Naive thymus-derived CD8-positive, alpha-beta T cell (primary cell): ENCODE measurements at places on chromosomes 13 and 19.

DNA sequence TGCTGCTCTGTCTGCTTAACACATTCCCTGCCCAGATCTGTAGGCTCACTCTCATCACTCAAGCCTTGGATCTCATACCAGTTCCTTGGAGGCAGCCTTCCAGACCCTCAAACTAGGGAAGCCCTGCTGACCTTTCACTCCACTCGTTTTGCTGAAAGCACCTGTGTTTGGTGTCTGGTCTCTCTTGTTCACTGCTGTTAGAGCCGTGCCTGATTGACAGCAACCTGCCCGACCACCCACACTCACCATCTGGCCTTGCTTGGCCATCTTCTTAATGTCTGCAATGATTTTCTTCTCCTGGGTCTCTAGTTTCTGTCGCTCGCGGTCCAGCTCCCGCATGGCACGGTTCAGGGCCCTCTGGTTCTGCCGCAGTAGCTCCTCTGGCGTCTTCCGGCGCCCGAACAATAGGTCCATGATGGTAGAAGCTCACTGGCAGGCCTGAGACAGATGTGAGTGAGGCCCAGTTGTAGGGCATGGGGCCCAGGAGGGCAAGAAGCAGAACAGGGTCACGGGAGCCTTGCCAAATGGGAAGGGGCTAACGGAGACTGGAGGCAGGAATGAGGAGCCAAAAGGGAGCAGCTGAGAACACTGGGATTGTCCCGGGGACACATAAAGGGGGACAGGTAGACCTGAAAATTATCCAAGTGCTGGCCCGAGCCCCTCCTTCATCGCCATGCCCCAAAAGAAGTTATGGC, 959 bp downstream of the CHMP2A start:
- no peak for DNase-seq

GRCh38 chr13:104759069-104759468, 1692.9 kb upstream of the SLC10A2 start:
- no peak for DNase-seq

GRCh38 chr19:17687141-17687856, 855 bp downstream of the UNC13A start:
- DNase-seq, result no peak

DNA sequence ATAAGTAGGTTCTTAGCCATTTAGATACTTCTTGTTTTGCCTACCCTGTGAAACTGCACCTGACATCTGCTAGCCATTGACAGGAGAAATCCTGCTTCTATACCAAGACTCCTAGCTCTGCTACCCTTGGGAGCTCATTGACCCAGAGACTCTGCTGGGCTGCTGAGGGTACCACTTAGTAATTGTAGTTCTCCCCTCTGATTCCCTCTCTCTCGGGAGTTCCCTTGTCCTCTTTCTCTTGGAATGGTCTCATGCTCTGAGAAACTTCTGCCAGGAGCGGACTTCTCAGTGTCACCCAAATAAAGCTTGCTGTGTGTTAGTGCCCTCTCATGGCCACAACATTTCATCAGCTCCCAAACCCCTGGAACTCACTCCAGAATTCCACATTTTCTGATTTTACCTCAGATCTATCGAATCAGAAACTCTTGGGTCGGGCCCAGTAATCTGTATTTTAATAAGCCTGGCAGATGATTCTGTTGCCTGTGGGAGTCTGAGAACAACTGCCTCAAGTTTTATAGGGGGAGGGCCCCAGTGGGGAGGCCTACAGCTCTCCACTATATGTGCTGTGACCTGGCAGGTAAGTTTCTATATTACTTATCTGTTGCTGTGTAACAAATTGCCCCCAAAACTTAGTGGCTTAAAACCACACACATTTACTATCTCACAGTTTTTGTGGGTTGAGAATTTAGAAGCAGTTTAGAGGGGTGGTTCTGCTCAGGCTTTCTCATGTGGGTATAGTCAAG, 221.1 kb downstream of the TDRD3 start:
- DNase-seq, result no peak

DNA sequence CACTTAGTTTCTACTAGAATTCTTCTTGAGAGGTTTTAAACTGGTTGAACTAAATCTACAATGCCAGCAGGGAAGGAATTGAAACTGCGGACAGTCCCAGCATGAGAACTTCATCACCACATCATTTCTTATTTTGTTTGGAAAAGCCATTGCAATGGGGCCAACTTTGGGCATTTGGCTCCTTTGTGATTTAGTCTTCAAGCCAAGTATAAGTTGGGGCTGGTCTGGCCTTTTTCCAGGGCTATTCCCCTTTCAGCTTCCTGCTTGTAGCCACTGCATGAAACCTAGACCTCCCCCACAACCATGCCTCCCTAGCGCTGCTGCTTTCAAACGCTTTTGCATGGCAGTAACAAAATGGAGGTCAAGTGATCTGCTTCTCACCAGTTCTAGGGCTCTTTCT, 142.3 kb downstream of the RGCC start:
- DNase-seq, result no peak

GRCh38 chr19:51501594-51502263, at the start of gene SIGLEC12:
TSS of gene SIGLEC12 (minus strand) at chr19:51501800. CDS start at chr19:51501733, 67 bp downstream.
- no peak for DNase-seq

GRCh38 chr19:44002212-44002565, 568 bp upstream of the ZNF230 start:
- DNase-seq, result no peak
